ENCODE measurements at places on chromosomes 2 and 18.
A peak's percentile ranks its signal among the peaks of the same experiment; 100 is the strongest.

GRCh38 chr2:210895132-210895531 lies 338.7 kb downstream of the CPS1 start:
- DNase-seq: no peak

GRCh38 chr2:122179492-122180165 lies 424.2 kb downstream of the TSN start:
- no peak for DNase-seq

DNA sequence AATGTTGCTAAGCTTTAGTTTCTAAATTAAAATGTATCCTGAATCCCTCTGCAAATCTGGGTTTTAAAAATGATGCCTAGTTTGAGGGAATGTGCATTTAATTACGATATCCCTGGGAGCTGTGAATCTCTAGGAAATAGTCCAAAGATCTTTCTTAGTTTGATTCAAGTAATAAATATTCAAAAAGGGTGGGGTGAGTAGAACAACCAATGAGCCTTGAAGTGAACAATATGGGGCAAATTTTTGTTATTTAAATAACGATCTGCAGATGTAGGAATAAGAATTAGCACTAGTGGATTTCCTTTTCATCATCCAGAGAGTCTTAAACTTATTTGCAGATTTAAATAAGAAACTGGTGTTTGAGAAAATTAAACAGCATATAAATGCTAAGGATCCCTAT lies 106.3 kb downstream of the ACVR1 start:
- DNase-seq: no peak

DNA sequence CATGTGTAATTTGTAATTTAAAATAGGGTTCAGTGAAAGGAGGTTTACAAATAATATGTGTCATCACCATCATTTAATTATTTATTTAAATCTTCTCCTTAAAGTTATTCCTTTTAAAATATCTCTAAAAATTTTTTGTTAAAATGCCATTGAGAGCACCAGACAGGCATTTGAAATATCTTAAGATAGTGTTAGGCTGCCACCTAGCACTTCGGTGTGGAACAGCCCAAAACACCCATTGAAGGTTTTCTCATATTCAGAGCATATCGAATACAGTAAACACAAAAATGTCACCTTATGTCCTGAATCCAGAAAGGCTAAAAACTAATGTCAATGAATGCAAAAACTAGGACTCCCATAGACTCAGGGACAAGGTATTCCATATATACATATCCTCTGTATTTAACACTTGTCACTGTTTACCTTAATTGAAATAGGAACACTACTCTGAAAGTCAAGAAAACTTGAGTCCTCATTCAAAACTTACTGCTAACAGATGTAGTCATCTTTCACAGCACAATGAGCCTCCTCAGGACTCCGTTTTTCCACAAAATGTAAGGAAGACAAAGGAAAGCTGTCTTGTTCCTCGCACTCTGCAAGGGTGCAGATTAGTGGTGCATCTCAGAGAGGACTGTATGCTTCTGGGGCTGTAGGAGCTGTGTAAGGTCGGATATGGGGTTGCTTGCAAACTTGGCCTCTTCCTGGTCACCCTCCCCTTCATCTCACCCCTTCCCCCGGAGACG lies 329.5 kb downstream of the PAX3 start:
- no peak for DNase-seq

GRCh38 chr2:8462899-8463648 lies 218.8 kb upstream of the ID2 start:
- DNase-seq: no peak

DNA sequence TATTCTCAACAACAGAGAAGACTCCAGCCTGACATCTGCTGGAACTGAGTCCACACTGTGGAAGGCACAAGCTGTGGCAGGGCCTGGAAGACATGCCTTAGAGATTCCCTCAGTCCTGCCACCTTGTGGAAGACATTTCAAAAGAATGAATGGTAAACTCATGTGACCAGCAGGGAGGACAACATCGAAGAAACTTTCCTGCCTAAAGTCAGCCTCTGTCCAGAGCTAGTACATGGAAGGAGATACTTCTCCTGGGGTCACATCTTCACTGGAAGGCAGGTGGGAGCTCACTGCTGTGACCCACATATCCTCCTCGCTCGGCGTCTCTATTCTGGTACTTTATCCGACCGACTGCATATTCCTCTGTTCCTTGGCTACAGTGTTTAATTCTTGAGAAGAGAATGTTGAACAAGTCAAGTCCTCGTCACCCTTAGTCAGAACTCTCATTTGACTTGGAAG lies 59.5 kb downstream of the PUM2 start:
- DNase-seq: no peak

GRCh38 chr2:31170071-31170698 lies 31.9 kb upstream of the GALNT14 start:
- peak; percentile 5 for DNase-seq

DNA sequence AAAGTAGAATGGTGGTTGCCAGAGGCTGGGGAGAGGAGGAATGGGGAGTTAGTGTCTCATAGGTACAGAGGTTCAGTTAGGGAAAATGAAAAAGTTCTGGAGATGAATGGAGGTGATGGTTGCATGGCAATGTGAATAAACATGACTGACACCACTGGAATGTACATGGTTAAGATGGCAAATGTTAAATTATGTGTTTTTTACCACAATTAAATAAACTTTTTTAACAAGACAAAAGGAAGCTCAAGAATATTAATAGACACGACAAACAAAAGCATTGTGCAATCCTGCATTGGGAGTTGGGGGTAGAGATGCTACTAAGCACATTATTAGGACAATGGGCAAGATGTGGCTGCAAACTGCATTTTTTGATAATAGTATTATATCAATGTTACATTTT lies 147.7 kb downstream of the TWIST2 start:
- no peak for DNase-seq
